EH (cell line): ENCODE measurements at places on chromosomes 16 and 17.

DNA sequence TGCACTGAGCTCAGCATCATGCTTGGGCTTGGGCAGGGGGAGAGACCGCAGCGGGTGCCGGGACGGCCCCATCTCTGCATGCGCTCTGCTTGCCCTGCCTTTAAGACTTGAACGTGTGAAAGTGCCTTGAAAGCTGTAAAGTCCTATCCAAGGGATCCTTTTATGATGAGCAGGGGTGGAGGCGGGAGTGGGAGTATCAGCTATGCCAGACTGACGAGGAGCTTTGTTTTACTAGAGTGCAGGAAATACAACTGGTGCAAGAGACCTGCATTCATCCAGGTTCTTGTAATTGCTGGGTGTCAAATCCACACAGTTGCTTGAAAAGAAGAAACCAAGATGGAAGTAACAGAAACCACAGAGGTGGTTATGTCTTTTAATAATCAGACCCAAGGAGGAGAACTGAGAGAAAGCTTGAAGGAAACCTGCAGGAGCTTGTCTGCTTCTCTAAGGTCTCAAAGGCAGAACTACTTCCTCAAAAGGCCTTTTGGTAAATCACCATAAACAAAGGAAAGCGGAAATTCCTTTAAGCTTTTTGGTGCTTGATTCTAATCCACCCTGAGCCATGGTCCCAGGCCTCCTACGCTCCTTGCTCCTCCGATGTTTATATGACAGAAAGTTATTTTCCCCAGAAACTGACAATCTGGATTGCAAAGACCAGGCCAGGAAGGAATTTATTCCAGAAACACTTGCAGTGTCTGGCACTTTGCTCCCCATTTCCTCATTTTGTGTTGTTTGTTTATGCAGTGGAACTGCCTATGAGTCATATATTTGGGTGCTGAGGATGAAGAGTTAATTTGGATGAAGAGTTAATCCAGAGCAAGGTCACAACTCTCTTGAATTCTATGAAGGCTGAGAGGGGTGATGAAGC lies 51.3 kb upstream of the FBXO47 start:
- peak; percentile 25 for DNase-seq

GRCh38 chr17:32445074-32445415 lies 735 bp downstream of the PSMD11 start:
- peak; percentile 77 for DNase-seq

- DNase-seq, result peak; percentile 95
Measured at GRCh38 chr16:4263504-4264436, 9.1 kb downstream of the TFAP4 start.

DNA sequence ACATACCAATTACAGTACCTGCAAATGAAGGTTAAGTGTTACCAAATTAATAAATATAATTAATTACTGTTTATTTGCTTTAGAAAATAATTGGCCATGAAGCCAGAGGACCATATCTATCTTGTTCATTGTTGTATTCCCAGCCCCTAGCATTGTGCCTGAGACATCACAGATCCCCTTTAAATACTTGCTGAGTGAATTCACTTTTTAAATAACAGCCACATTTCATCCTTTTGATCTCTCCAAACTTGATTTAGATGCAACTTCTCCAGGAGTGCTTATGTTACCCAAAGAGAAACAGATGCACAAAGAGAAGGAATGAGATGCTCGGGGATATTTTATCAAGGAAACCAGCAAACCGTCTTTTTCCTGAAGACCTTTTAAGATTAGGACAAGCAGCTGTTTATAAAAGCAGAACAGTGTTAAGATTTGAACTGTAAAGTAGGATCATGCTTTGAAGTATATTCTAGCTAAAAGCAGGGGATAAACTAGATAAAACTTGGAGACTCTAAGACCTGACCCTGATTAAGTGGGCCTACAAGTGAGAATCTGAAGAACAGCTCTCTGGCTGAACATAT lies 66.3 kb downstream of the CHD9 start:
- no peak for DNase-seq

DNA sequence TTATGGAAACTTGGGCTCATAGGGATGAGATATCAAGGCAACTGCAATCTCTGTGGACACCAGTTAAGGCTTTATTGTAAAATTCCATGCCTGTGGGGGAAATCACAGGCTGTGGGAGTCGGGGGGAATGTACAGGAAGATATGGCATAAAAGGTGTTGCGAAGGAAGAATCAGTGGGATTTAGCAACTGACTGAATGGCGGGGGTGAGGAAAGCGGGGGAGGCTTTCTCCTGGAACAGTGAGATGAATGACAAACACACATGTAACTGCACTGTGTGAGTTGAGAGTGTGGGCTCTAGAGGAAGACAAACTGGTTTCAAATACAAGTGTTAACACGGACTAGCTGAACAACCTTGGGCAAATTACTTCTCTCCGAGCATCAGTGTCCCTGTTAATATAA lies 143.7 kb downstream of the PRKCB start:
- DNase-seq, result no peak

DNA sequence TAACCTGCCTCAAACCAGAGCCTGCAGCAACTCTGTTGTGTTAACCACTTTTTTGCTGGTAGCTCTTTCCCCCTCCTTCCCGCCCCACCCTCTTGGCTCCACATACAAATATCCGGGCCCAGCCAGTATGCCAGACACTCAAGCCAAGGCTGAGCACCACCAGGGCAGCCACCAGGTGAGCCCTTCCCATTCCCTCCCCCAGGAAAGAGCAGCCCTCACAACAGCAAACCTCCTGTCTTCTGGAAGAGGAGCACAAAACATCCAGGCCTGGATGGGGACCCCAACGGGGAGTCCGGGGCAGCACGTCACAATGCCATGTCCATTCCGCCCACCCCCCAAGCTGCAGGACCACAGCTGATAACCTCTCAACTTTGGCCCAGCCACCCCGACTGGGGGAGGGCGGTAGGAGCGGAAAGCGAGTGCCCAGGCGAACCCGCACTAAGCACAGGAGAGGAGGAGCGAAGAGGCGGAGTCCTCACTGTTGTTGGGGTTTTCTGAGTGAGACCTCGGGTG lies 757 bp downstream of the ORMDL3 start:
- DNase-seq, result peak; percentile 33

- DNase-seq, result no peak
Measured at GRCh38 chr17:81927152-81927652, 333 bp downstream of the MAFG start.

DNA sequence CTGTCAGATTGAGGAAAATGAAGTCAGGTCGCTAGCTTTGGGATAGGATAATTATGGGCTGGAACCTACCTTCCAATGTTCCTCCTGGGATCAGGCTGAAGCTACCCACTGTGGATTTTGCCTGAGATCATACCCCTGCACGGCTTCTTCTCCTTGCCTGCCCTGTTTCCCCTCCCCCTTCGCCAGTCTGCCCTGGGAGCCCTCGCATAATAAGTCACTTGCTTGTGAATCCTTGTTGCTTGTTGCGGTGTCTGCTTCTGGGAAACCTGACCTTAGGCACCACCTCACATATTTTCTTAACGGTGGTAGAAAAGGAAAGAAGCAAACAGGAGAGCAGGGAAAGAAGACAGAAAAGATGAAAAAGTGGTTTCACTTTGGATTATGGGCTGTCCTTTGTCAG lies 13.3 kb upstream of the PMP22 start:
- DNase-seq, result no peak

- peak; percentile 83 for DNase-seq
Measured at GRCh38 chr16:12340151-12340733, 363.7 kb downstream of the SNX29 start.

DNA sequence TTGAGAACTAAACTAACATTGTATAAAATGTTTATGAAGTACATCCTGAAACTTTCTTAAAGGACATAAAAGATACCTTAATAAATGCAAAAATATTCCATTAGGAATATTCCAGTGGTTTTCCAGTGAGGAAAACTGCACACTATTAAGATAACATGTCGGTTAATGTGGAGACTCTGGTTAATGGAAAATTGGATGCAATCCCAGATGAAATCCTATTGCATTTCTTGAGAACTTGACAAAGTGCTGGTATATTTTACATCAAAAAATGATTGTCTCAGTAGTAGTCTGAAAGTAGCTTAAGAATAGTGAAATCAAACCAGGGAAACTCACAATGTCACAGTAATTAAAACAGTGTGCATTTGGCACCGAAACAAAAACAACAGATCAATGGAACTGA lies 202.5 kb upstream of the MON1B start:
- DNase-seq, result no peak

DNA sequence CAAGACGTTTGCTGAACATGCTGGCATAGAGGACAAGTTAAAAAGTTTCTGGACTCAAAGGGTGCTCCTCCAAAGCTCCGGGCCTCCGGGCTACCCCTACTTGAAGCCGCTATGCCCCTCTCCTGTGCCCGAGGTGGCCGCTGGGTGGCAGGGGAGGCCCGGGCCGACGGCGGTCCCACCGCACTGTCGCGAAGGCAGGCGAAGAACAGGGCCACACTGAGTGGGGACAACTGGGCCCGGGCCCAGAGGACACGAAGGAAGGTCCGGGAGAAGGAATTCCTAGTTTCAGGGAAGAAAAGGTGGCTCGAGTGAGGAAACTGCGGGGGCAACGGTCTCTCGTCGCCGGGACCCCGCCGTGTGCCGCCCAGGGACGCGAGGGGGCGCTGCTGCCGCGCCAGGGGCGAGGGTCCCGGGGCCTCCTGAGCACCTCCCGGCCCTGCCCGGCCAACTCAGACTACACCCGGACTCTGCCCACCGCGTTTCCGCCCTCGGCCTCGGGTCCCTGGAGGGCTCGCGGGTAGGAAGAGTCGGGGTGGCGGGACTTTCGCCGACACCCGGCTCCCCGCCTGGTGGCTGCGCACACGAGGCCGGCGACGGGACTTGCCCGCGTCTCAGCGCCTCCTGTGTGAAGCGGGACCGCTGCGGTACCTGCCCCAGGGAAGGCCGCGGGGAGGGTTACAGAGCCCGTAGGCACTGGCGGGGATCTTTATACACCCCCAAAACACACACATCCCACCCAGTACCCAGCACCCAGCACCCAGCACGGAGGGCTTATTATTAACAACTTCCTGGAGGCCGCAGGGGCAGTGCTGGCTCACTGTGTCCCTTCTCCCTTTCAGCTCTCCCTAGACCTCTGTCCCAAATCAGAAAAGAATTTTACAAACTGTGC lies 772 bp upstream of the CHCT1 start:
- peak; percentile 72 for DNase-seq

- no peak for DNase-seq
Measured at GRCh38 chr16:65500919-65501318, 379.1 kb upstream of the CDH11 start.

- DNase-seq, result no peak
Measured at GRCh38 chr17:62675260-62675659, 47.8 kb downstream of the MRC2 start.

DNA sequence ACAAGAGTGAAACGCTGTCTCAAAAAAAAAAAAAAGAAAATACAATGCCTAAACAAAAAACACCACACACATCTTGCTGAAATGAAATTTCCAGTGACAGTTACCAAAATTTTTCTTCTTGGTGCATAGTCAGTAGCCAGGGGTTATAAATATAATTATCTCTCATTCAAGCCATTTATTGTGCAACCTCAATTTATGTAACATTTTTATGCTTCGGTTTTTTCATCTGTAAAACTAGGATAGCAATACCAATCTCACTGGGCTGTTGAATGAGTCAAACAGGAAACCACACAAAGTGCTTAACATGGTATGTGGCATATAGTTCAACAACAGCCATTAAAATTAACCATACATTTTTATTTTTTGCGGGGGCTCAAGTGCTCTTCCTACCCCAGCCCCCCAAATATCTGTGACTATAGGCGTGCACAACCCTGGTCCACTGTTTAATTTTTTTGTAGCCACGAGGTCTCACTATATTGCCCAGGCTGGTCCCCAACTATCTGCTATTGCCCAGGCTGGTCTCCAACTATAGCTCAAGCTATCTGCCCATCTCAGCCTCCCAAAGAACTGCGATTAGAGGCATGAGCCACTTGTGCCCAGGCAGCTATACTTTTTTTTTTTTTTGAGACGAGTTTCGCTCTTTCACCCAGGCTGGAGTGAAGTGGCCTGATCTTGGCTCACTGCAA lies 2.6 kb downstream of the COG4 start:
- DNase-seq, result peak; percentile 79

DNA sequence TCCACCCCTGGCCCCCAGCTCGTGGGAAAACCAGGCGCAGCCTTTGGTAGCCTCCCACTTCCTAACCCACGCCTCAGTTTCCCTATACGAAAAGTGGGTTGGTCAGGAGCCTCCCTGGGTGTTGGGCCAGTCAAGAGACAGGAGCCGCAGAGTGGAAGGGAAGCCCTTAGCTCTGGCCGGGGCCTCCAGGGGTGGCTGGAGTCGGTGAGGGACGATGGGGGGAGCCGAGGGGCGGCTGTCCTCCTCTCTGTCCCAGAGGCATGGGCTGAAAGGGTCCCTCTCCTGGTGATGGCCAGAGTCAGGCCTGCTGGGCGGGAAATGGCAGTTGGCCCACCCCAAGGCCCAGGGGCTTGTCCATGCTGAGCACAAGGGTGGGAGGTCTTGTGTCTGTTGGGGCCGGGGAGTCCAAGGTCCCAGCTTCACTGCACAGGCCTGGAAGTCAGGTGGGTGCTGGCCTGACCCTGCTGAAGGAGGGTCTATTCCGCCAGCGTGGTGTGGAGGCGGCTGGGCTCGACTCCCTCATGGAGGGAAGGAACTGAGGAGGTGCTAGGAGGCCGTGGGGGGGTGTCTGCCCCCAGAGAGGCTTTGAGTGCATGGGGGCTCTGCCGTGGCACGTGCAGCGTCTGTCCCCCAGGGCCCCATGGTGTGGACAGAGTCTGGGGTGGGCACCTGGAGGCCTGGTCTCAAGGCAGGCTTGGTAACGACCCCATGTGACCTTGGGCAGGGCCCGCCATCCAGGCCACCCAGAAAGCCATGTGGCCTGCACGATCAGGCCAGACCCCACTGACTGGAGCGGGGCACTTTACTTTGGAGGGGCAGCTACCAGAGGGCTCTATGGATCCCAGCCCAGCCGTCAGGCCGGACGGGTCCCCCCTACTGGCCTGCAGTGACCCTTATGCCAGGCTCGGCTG lies 1.1 kb downstream of the SLC16A3 start:
- DNase-seq, result peak; percentile 38

- DNase-seq, result no peak
Measured at GRCh38 chr17:6706499-6706898, 6.7 kb downstream of the SLC13A5 start.

GRCh38 chr17:30677550-30678249 lies 146.8 kb downstream of the CRLF3 start:
- DNase-seq, result no peak

DNA sequence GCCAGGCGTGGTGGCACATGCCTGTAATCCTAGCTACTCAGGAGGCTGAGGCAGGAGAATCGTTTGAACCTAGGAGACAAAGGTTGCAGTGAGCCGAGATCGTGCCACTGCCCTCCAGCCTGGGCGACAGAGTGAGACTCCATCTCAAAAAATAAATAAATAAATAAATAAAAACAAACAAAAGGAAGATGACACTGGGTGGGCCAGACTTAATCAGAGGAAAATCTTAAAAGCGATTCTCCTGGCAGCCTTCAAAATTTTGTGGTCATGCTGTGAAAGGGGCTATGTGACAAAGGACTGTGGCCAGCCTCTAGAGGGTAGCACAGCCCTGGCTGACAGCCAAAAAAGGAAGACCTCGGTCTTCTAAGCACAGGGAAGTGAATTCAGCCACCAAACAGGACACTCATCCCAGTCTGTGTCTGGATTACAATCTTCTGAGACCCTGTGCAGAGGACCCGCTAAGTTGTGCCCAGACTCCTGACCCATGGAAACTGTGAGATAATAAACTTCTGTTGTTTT lies 391.1 kb downstream of the CNTNAP4 start:
- DNase-seq, result no peak

GRCh38 chr17:7856011-7856810 lies 1.1 kb downstream of the NAA38 start:
- DNase-seq, result peak; percentile 28

GRCh38 chr17:67359960-67360791 lies 6.2 kb downstream of the PSMD12 start:
- DNase-seq, result peak; percentile 26
